ENCODE measurements at places on chromosomes 6 and 20.

- DNase-seq: no peak
These were observed 72.7 kb downstream of the SRC start for GRCh38 chr20:37418591-37419109.

- no peak for DNase-seq
These were observed 9.6 kb upstream of the LY6G5C start for GRCh38 chr6:31690231-31691077.

- no peak for DNase-seq
These were observed 43.1 kb downstream of the CD109 start for GRCh38 chr6:73739096-73739495.

GRCh38 chr20:35279533-35280174 is 1.7 kb upstream of the MMP24OS start:
- no peak for DNase-seq

GRCh38 chr6:8750627-8751026 is 315.3 kb upstream of the SLC35B3 start:
- no peak for DNase-seq

GRCh38 chr6:156774863-156775405 is 2.2 kb upstream of the ARID1B start:
- DNase-seq: no peak

- DNase-seq: no peak
These were observed 200.7 kb upstream of the BMP2 start for GRCh38 chr20:6566821-6567220.

GRCh38 chr20:2798814-2799213 is 1.6 kb downstream of the CPXM1 start:
- DNase-seq: no peak

GRCh38 chr6:1834207-1834606 is 224.5 kb downstream of the FOXC1 start:
- DNase-seq: no peak

DNA sequence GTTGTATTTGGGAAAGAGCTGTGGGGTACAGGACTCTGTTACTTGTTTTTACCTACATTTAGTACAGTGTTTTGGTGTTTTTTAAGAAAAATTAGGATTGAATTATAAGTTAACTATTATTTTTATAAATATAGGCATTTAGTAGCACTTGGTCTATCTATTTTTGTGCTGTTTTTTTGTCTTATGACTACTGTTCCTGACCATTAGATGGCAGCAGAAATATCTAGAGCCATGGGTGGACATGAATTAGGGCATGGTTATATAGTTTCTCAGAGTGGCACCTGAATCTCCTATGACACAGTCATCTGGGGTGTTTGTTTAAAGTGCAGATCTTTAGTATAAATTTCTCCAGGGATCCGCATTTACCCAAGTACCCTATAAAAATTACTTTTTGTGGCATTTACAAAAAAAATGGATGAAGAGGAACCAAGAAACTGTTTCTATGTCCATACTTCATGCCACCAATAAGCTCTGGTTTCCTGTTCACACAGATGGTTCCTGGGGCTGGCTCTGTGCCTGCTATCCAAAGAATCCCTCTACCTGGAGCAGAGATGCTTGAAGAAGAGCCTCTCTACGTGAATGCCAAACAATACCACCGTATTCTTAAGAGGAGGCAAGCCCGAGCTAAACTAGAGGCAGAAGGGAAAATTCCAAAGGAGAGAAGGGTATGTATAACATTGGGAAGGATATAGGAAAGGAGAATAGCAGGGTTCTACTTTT is 19.8 kb downstream of the NFYA start:
- no peak for DNase-seq

GRCh38 chr6:27263886-27264285 is 16.4 kb downstream of the PRSS16 start:
- DNase-seq: no peak

- peak; percentile 71 for DNase-seq
These were observed 66.7 kb downstream of the RPP21 start for GRCh38 chr6:30411515-30412207.

- no peak for DNase-seq
These were observed 23.3 kb downstream of the NAPB start for GRCh38 chr20:23397961-23398360.

GRCh38 chr6:84218091-84218490 is 9.4 kb downstream of the CEP162 start:
- no peak for DNase-seq

DNA sequence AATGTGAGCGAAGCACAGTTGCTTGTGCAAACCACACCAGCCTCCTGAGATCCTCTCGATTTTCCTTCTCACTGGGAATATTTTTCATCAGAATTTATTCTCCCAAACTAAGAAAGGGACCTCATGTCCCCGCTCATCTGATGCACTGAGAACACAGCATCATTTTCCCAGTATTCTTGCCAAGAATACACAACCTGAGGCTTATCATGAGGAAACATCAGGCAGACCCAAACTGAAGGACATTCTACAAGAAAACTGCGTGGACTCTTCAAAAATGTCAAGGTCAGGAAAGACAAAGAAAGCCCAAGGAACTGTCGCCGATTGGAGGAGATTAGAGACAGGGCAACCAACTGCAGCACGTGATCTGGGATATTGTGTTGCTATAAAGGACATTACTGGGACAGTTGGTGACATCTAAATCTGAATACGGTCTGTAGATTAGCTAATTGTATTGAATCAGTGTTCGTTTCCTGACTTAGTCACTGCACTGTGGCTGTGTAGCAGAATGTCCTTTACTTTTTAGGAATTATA is 72.3 kb downstream of the SNX5 start:
- DNase-seq: no peak

DNA sequence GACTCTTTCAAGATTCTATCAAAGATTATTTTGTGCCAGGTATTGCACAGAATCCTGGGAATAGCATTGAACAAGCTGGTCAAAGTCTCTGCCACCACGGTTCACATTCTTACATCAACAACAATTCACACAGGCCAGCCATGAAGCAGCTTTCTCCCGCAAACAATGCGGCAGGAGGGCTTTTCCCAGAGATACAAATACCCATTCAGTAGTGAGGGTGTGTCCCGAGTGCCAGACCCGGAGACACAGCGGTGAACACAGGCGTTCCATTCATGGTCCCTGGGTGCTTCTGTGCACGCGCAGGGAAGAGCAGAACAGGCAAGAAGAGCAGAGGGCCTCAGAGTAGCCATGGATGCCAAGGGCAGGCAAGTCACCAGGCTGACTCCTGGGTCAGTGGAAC is 83.3 kb upstream of the PDE10A start:
- DNase-seq: no peak

- peak; percentile 46 for DNase-seq
These were observed 14.4 kb downstream of the SNPH start for GRCh38 chr20:1280195-1281102.

DNA sequence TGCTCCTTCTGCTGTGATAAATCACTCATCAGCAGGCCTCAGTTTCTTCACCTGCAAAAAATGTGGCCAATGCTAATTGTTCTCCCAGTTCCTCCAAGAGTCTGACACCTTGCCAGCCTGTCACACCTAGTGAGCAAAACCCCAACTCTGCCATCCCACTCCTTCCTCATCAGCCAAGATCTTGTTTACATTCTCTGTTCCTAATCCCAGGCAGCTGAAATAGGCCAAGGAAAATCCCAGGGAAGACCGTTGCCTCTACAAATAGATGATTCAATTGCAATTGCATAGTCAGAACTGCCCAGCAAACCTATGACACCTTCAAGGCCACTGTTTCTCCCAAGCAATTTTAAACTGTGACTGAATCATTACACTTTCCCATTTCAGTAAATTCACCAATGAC is 78.7 kb downstream of the GMDS start:
- no peak for DNase-seq

DNA sequence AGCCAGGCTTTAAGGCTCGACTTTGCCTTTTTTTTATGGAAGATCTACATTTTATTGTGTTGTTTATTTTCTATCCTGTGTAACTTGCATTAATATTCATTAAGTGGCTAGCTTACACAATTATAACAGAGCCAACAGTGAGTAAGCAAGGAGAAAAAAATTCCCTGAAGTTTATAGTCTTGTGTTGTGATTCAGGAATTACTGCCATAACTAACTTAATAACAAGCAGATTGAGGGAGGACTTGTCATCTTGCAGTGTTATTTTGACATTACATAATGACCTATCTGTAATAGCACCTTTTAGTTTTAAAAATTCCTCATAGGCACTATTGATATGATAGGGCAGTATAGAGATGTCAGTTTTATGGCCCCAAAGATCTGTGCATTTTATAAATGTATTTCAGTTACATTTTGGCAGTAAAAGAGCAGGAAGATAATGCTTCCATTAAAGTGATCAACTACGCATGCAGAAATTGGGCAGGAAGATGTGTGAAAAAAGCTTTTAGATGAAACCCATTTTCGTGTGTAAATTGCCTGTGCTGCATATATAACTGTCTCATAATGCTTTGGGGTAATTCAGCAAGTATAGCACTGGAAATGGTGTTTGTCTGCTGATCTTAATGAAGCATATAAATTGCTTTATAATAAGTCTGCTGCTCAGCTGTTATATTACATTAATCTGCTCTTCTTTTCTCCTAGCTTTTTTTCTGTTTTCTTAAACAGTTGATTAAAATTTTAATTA is 123.0 kb downstream of the SMAP1 start:
- no peak for DNase-seq

- DNase-seq: no peak
These were observed 230.7 kb downstream of the PHACTR1 start for GRCh38 chr6:12947151-12947871.

- no peak for DNase-seq
These were observed 47.1 kb upstream of the EDN3 start for GRCh38 chr20:59253325-59253724.

DNA sequence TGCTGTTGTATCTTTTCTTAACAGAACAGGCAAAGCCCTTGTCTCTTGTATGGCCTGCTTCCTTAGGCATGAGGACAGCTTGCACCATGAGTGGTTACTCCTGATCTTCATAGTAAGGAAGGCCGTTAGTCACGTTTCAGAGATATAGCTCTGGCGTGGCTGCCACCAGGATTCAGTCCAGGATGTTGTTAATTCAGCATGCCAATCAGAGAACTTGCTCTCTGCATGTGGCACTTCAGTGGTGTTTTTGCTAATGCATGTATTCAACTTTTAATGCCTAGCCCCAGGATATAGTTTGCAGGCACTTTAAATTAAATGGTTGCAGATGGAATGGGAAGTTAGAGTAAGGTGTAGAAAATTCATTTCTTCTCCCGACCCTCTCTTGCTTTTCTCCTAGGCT is 20.0 kb downstream of the ARFGEF2 start:
- DNase-seq: no peak

DNA sequence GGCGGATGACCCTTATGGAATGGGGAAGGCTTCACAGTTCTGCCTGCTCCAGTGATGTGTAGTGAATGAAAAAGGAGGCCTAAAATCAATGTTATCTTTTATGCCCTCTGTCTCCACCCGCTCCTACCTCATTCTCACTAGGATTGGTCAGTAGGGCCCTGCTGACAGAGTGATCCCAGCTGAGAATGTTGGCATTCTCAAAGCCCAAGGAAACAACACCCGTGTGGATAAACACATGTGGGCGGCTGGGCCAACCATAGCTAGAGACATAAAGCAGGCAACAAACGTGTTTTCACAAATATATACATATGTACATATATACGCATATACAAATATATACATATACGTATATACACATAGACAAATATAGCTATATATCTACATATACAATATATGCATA is 4.5 kb downstream of the RIPK1 start:
- DNase-seq: no peak

DNA sequence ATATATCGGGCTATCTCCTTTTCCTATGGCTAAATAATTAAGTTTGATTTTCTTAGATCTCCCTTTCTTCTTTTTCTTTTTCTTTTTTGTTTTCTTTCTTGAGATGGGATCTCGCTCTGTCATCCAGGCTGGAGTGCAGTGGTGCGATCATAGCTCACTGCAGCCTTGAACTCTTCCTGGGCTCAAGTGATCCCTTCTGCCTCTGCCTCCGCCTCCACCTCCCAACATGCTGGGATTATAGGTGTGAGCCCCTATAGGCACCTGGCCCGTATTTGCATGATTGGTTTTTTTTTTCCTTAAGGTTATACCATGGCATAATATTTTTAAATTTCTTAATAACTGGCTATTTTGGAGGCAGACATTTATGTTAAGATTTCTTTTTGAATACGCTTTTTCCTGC is 106.3 kb downstream of the SCAF8 start:
- no peak for DNase-seq

DNA sequence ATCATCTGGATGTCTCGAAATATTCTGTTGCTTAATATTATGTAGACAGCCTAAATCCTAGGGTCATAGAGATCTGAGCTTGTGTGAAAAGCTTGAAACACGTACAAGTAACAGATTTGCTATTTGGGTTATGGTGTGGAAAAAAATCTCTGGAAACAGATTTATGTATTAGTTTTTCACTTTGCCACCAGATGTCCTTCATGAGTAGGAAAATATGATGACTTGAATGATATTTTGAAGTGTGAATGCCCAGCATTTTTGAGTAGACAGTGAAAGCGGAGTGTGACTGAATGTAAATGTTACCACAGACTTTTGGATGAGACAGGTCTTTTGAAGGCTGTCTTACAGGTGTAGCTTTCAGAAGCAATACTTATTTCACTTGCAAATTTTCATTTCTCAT is 4.2 kb upstream of the BMP6 start:
- DNase-seq: no peak

DNA sequence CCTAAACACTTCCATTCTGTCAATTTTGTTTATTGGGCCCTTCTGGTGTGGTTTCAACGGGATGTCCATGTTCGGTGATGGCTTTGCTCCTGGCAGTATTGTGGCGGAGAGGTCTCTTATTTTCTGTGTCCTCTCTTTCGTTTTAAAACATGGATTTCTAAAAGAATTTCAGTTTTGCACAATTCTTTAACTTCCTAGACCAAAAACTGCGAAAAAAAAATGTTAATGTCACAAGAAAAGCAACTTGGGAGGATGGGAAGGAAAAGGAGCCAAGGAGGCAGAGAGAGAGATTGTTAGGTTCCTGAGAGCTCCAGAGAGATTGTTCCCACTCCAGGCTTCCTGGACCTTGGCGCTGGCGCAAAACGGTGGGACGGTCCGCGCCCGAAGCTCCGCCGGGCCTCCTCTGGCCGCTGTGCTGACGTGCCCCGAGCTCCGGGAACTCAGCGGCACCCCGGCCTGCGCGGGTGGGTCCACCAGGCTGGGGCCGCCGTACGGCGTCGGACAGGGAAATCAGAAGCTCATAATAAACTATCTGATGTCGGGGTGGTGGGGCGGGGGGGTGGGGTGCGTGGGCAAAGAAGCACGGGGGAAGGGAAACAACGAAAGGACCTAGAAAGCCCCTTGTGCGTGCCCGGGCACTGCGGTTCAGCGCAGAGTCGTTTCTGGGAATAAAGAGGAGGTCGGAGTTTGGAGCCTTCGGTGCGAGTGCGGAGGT is 951 bp upstream of the OLIG3 start:
- DNase-seq: no peak

GRCh38 chr6:10310826-10311225 is 104.0 kb downstream of the TFAP2A start:
- DNase-seq: no peak

Data from activated CD8-positive, alpha-beta memory T cell treated with anti-CD3 and anti-CD28 coated beads, Interleukin-2, amount 50 U/mL, for 48 hours (primary cell).